ENCODE measurements at places on chromosomes 3 and 15. TPM values are rescaled to one million over a fixed set of nuclear protein-coding genes. Genes with fewer than 3 reads are reported as not detected.

GRCh38 chr3:88150806-88151205 is 1.0 kb downstream of the C3orf38 start:
- no peak for DNase-seq

DNA sequence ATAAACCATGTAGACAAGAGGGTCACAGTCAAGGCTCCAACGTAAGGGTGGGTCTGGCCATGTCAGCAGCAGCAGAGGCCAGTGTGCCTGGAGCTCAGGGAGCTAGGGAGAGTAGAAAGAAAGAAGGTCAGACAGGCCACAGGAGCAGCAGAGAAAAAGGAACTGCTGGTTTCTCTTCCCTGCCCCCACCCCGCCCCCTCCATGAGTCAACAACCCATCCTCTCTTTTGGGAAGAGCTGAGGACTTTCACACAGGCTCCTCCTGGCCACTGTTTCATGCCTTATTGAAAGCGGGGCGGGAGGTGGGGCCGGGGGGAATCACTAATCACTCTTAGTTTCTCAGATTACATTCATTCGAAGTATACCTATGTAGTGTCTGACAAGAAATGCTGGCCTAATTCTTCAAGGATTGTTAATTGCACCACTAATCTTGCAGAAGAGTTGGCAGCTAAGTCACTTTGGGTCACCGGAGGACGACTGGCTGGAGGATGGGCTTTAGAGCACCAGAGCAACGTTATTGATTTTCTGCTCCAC is 9.1 kb upstream of the SCG3 start:
- DNase-seq: no peak

- DNase-seq: no peak
Measured at GRCh38 chr3:51378065-51378464, 7.0 kb upstream of the MANF start.

- DNase-seq: no peak
Measured at GRCh38 chr15:53414167-53414566, 345.3 kb downstream of the WDR72 start.

DNA sequence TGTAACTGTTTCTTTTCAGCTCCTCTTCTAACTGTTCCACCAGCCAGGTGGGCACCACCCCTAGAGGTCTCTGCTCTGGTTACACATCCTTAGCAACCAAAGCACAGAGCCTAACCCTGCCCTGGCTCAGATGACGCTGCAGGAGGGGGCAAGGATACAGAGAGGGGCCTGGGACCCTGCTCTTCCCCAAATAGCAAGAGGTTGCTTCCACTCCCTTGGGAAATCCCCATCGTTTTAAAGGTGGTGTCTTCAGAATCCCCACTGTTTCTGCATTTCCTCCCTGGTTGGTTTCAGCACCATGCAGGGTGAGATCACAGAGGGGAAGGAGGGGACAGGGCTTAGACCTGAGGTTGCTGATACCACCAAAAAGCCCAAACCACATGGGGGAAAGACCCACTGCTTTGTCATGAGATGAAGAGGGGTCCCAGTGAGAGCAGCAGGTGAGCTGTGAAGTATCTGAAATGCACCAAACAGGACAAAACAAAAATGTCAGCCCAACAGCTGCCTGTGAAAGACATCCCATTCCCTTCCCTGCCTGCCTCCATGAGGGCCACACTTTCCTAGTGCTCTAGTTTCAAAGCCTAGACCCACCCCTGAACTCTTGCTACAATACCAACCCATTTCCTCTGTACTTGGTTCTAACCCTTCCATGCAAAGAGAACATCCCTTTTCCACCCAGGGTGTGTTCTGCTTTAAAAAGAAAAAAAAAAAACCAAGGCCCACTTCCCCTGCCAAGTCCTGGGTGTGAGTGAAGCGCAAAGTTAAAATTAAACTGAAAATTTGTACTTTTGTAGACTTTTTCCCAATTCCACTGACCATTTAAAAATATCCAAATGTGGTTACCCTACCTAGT is 29.0 kb downstream of the ANP32A start:
- DNase-seq: no peak

DNA sequence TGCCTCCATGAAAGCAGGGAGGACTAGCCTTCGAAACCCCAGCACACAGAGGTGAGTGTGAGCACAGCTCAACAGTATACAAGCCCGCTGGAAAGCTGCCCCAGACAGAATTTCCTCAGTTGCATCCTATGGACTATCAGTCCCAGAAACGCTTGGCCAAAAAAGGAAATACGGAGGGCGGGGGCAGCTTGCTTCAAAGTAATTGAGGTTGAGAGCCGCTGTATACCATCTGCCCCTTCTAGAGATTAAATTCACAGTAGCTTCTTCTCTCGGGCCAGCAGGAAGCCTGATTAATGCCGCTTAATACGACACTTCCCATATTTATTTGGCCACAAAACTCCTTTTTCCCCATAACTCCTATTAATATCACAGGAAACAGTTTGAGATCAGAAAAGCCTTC is 88.7 kb downstream of the LIPC start:
- no peak for DNase-seq

GRCh38 chr3:109387621-109388020 is 50.3 kb upstream of the DPPA4 start:
- no peak for DNase-seq

GRCh38 chr3:87997966-87998365 is 60.8 kb downstream of the CGGBP1 start:
- no peak for DNase-seq

GRCh38 chr3:119225121-119225520 is 15.6 kb downstream of the B4GALT4 start:
- no peak for DNase-seq

DNA sequence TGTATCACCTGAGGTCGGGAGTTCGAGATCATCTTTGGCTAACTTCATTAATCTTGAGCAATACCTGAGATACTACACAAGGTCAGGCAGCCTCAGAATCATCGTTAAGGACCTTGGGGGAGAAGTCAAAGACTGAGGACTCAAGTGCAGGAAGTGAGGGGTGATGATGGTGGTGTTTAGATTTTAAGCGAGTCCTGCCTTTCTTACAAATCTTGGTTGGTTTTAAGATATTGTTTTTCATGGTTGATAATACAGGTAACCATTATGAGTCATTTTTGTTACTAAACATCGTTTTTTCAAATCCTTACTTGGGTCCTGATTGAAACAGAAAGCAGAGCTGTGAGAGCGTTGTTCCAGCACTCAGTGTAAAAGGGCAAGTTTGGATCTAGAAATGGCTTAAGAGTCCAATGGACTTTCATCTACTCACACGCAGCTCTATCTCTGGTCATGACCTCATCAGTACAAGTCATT is 4.1 kb downstream of the RASGRP1 start:
- no peak for DNase-seq

DNA sequence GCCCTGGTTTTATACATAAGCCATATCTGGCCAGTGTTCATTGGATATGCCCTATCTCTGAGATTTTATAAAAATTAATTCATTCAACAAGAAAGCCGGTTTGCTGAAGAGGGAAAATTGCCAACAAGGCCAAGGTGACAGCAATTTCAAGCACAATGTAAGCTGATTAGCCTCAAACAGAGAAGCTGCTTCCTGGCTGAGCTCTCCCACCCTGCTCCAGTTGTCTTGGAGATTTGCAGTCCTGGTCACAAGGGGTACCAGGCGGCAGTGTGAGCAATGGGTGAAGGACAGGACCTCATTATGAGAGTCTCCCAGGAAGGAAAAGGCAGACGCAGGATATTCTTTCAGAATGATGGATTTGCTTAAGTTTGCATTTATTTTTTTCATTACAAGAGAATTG is 5.4 kb upstream of the THSD4 start:
- DNase-seq: no peak

GRCh38 chr3:69353503-69353902 is 32.4 kb downstream of the FRMD4B start:
- peak; percentile 73 for DNase-seq

HCN4 gene
- total RNA-seq: 16.6 TPM

DNA sequence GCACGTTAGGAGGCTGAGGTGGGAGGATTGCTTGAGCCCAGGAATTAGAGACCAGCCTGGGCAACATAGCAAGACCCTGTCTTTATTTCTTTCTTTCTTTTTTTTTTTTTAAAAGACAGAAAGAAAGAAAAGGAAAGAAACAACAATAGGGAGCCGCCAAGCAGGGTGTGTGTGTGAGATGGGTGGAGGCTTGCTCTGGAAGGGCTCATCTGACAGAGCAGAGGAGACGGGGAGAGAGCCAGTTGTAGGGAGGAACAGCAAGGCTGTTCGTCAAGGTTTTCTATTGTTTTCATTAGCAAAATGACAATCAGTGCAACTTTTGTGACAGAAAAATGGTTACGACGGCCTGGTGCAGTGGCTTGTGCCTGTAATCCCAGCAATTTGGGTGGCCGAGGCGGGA is 69.3 kb downstream of the CDC25A start:
- DNase-seq: no peak

DNA sequence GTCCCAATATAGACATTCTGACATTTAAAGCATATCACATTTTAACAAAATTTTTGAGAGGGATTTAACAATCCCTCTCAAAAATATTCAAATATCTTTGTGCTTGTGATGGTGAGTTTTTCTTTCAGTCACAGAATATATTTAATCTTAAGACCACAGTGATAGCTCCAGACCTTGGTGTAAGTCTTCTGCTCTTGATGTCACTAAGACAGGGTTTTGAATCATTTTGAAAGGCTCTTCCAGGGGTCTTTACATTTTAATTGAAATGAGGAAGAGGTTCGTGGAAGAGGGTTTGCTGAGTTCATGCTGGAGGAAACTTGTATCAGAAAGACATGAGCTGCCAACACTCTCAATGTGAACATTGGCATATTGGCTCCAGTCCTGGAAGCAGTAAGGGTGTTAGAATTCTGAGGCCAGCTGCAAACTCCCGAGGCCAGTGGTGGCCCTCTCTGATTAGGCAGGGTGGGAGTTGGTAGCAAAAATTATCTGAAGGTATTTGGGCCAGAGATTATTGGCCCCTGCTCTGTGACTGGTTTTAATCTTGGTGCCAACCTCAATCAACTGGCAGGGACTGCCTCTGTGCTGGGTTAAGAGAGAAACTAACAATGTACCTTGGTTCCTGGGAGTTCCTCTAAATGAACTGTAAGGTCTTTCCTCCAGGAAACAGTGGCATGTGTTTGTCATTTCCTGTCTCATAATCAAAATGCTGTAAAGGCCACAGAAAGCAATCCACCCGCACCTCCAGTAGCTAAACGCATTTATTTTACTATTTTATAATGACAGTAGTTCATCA is 5.3 kb downstream of the POU1F1 start:
- DNase-seq: no peak

ATP6V1A gene
- total RNA-seq: 17.9 TPM

DNA sequence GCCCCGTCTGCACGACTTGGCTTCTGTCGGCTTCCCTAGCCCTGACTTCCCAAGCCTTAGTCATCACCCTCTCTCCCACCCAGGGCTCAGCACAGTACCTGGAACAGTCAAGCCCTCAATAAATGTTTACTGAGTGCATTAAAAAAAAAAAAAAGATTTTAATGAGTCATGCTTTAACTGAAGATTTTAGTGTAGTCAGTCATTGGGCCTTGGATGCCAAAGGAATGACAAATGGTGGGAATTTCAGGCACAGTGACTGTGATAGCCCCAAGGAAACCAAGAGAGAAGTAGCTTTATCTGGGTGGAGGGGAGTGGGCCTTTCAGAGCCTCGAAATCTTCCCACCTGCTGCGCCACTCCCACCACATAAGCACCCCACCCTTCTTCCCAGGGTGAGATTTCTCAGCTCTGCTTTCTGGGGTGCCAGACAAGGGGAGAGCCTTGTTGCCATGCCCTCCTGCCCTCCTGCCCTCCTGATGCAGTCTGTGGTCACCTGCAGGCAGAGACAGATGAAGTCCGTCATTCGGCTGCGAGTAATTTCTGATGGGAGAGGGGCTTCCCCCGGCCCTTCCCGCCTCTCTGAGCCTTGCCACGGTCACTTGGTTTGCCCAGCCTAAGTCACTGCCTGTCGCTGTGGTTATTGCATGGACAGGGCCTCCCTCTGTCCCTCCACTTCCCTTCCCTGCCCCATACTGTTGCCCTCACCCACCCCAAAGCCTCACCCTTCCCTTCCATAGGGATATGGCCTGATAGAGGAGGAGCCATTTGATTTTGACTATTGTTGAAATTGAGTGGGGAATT is 41.8 kb downstream of the SMAD3 start:
- peak; percentile 51 for DNase-seq

CIP2A gene
- 1.5 TPM for total RNA-seq

SH2D7 gene
- not detected for total RNA-seq

BTBD1 gene
- 158 TPM for total RNA-seq

CHL1 gene
- total RNA-seq: 24.2 TPM

GRCh38 chr3:134955874-134956273 is 160.8 kb downstream of the EPHB1 start:
- no peak for DNase-seq

ST6GAL1 gene
- total RNA-seq: 67.4 TPM

DNA sequence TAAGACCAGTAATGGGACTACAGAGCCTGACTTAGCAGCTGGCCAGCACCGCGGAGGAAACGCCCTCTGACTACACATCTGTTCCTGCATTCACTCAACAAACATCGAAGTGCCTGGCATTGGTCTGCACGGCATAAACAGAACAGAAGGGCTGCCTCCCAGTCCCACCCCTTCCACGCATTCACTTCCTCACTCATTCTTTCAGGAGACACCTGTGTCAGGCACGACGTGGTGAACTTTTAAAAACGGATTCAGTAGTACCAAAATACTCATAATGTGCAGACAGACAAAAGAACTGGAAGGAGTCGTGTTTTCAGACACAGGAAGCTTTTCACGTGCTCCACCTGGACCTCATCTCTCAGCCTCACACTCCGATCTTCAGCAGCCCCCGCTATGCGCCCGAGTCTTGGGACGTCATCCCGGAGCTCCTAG is 123.3 kb downstream of the XXYLT1 start:
- DNase-seq: peak; percentile 76

GRCh38 chr3:120143676-120144075 is 49.4 kb upstream of the GSK3B start:
- no peak for DNase-seq

PLXND1 gene
- total RNA-seq: 53.1 TPM

- DNase-seq: no peak
Measured at GRCh38 chr3:113985541-113985940, 37.7 kb downstream of the ZDHHC23 start.

GRCh38 chr3:74537164-74537563 is 77.3 kb downstream of the CNTN3 start:
- DNase-seq: peak; percentile 46

KBTBD13 gene
- 9.4 TPM for total RNA-seq

DNA sequence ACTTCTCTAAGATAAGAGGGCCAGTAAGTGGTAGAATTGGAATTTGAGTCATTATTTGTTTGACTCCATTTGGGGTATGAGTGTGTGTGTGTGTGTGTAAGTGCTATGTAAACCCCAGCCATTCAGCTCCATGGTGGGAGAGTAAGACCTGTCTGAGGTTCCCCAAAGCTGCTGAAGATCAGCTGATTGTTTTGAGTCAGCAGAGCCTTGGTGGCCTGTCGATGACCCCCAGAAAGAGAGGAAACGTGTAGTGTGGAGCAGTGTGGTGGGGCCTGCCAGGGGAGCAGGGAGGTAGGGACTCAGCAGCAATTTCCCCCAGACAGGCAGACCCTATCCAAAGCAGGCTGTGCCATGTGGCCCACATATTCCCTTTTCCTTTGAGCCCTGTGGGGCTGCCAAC is 5.3 kb downstream of the DVL3 start:
- no peak for DNase-seq
